Activated CD8-positive, alpha-beta memory T cell treated with anti-CD3 and anti-CD28 coated beads for 1 hour (primary cell): ENCODE measurements at places on chromosomes 2 and 18.

DNA sequence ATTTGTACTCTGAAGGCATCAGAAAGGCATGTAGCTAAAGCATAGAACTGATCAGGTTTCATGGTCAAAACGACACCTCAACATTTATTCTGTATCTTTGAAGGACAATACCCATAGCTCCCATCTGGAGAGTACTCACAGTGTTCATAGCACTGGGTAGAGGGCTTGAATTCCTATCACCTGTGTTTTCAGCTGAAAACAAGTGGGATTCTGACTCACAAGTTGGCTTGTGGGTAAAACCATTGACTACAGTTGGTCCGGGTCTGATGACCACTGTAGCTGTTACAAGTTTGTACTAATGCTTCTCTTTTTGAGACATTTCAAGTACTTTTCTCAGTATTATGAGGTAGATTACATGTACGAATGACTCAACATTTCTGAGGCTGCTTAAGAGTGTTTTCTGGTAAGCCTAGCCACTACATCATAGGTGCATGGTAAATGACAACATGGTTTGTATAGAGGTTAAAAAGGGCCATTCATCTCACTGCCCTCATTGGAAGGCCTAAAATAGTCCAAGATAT, 68.6 kb upstream of the PELI1 start:
- DNase-seq = no peak

DNA sequence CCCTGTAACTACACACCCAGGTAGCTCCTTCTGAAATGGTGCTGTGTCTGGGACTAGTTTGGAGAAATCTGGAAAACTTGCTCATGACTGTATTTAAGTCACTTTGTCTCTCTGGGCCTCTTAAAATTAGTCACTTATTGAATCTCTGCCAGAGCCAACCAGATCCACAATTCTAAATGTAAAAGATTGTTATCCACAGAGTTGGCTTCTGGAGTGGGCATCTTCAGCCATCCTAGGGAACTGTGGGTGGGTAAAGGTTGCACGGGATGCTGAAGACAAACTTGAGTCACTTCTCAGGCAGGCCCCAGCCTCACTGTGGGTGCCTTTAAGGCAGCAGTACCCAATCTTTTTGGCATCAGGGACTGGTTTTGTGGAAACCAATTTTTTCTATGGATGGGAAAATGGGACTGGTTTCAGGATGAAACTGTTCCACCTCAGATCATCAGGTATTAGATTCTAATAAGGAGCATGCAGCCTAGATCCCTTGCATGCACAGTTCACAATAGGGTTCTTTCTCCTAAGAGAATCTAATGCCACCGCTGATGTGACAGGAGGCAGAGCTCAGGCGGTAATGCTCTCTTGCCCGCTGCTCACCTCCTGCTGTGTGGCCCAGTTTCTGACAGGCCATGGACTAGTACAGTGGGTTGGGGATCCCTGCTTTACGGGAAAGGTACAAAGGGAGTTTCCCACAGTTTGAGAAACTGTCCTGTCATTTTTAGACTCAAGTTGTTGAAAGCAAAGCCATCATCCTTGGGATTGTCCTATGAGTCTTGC, 98.3 kb upstream of the SPRED2 start:
- no peak for DNase-seq

DNA sequence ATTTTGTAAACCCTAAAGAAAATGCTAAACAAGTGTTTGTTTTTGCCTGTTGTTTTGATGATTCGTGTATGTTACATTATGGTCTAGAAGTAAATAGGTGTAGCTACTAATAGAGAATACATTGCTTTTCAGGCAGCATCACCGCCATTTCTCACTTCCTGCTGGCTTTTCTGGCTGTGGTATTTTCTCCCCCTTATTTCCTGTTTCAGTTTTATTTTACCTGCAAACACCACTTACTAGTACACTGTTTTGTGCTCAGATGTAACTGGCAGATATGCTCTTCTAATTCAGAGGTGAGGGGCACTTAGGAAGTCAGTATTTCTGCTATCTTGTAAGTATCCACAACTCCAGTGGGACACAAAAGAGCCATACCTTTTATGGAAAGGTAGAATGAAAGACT, 38.1 kb upstream of the SLC3A1 start:
- DNase-seq = no peak

DNA sequence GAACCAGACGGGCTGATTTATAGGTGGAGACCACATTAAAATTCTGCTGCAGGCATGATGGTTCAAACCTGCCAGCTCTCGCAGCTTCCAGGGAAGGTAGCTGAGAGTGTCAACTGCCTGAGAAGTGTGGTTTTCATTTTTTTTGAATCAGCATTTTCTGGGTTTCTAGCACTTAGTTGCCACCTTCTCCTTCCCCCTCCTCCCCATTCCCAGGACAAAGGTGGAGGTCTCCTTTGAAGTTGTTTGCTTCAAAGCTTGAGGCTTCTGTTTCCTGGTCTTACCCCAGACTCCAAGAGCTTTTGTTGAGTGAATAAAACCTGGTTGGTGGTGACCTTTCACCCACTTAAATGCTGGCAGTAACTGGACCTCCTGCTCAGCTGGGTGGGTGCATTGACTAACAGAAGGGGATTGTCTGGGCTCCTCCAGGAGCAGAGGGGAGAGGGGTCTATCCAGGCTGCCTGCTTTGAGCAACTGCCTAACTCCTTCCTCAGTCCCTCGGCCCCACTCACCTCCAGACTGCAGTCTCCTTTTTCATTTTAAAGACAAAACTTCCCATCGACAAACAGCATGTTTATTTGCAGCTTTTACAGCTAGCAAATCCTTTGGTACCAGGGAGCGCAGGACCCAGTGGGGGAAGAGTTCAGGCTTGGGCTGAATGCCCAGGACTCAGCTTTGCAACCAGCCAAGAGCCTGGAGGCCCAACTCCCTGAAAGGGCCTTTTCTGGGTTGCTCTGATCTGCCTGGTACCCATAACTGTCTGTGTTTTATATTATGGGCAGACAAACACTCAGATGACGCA, 3.5 kb downstream of the RHOB start:
- DNase-seq = no peak

DNA sequence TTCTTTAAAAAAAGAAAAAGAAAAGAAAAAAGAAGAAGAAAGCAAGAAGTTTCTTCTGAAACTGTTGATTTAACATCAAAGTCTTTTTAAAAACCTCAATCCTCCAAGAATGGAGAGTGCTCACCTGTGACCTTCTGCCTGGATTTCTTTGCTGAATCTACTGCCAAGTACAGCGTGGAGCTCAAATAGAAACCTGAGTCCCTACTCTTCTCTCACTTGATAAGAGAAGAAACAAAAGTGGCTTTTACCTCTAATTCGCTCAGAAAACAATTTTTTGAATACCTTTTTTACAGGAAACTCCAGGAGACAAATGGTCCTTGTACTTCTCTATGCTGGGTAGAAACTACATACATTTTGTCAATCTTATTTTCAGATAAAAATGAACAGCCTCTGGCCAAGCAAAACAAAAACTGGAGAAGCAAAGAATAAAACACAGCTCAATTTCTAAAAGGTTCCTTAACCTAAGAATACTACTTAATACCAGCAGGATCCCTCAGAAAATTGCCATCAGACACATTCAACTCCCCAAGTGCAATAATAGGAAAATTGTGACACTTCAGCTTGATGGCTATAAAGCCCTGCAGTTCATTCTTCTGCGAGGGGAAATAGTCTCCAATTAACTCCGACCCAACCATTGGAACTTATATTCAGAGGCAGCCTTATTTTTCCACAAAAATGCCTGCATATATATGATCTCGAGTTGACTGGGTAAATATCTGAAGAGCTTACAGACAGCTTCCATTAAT, 85.8 kb downstream of the GRB14 start:
- DNase-seq = no peak

DNA sequence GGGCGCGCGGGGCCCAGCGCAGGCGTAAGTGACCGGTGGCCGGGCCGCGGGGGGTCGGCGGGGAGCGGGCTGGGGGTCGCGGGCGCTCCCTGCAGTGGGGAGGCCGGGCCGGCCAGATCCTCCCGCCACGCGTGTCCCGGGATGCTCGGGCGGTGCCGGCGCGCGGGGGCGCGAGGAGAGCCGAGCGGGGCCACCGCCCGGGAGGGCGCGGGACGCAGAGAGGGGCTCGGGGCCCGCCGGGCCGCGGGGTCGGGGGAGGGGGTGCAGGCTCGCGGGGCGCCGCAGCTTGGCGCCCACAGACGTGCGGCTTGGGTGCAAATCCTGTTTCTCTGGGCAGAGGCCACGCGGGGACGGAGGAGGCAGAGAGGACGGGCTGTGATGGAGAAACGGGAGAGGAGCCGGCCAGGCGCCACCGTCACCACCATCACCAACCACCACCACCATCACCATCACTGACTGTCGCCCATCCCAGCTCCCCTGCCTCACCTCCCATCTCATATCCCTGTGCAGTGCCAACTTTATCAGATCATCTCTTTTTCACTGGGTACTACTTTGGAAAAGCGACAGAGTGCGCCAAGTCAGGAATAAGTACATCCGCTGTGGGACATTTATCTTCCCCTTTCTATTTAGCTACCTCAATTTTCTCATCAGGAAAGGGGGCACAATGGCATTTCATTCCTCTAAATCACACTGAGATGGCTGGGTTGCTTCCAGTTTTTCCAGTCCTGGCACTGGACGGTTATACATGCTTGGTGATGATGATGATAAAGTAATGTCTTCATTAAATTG, 97.2 kb upstream of the GPR45 start:
- DNase-seq = no peak
